T-helper 17 cell (primary cell): ENCODE measurements at places on chromosomes 1 and 21.

DNA sequence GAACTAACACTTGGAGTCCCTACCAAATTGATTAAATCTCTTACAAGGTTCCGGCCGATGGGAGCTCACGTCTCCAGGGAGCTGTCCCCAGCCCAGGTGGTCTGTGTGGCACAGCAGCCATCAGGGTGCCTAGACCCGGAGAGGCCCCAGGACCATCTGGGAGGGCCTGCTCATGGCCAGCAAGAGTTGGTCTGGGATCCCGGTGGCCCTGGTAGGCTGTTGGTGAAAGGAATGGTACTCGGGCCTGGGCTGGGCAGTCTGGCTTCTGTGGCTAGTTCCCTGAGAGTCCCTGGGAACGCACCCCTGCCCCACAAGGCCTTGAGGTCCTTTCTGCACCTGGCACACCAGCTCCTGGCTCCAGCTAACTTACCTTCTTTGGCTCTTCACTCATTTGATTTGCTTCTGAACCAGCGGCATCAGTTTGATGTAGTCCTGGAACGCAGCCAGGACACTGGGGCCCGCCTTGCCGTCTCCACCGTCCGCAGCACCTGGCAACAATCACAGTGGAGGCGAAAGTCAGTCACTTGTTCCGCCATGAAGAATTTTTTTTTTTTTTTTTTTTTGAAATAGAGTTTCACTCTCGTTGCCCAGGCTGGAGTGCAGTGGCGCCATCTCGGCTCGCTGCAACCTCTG is 62.5 kb downstream of the SCCPDH start:
- DNase-seq: no peak

DNA sequence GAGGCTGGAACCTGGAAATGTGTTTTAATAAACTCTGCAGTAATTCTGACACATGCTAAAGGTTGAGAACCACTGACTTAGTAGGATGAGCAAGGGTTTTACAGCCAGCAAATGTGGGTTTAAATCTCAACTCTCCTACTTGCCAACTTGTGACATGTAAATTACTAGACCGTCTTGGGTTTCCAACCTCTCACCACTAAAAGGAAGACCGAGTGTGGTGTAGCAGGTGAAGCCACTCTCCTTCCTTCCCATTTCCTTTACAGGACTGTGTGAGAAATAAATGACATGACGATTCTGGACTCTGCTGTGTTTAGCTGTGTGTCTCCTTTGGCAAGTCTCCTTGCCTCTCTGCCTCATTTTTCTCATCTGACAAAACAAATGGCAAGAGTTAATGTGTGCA is 49.5 kb upstream of the DNAJC6 start:
- DNase-seq: no peak

- no peak for DNase-seq
Measured at GRCh38 chr1:115545791-115546733, 95.7 kb upstream of the VANGL1 start.

DNA sequence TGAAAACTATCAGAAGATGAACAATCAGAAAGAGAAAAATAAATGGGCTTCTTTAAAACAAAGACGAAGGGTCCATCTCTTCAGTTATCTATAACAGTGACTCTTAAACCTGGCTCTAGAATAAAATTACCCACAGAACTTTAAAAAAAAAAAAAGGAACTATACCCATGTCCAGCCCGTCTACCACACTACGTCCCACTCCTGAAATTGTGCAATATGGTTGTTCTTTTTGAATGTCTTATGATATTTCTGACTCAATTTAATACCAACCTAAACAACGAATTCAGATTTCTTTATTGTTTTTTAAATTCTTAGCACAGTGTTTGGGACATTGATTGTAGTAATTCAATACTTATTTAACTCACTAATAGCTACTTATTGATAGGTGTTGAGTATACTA is 246.3 kb downstream of the DPYD start:
- DNase-seq: no peak
